A549 treated with RU486 at 1 μM for 4 hours (cell line): ENCODE measurements at places on chromosomes 11 and 22. TPM values are rescaled to one million over a fixed set of nuclear protein-coding genes. Genes with fewer than 3 reads are reported as not detected.

Gene ELMOD1
- 0.15 to 0.41 TPM (median 0.26 TPM) in 5 replicates for total RNA-seq

Gene PTGDR2
- 0.05 to 0.06 TPM (median 0.06 TPM) in 3 of 5 replicates, not detected in the others for total RNA-seq

Gene VSTM5
- not detected in 5 replicates for total RNA-seq

Gene PACS1
- 48.7 to 80.4 TPM (median 65.1 TPM) in 5 replicates for total RNA-seq

Gene MYO18B
- 0.02 to 0.10 TPM (median 0.05 TPM) in 3 of 5 replicates, not detected in the others for total RNA-seq

Gene P4HA3
- 29.5 to 52.9 TPM (median 41.6 TPM) in 5 replicates for total RNA-seq

Gene RAG2
- total RNA-seq: not detected in 5 replicates

Gene NOX4
- total RNA-seq: not detected in 5 replicates

Gene PRG2
- total RNA-seq: 0.07 TPM in 1 of 5 replicates, not detected in the others

Gene ACR
- 0.25 TPM in 1 of 5 replicates, not detected in the others for total RNA-seq

Gene PRODH
- total RNA-seq: 0.41 to 1.2 TPM (median 0.84 TPM) in 5 replicates

Gene RAB36
- 6.7 to 8.1 TPM (median 8.0 TPM) in 5 replicates for total RNA-seq

Gene C1QTNF4
- total RNA-seq: 0.13 to 0.22 TPM in 2 of 5 replicates, not detected in the others

Gene SLC6A5
- not detected in 5 replicates for total RNA-seq

Gene ALDH3B1
- total RNA-seq: 112 to 141 TPM (median 115 TPM) in 5 replicates

Gene FAT3
- 0.08 to 0.72 TPM (median 0.49 TPM) in 5 replicates for total RNA-seq

Gene GLYAT
- total RNA-seq: not detected in 5 replicates

Gene OSBPL5
- total RNA-seq: 4.5 to 7.5 TPM (median 6.2 TPM) in 5 replicates

Gene MS4A12
- not detected in 5 replicates for total RNA-seq

Gene PYGM
- total RNA-seq: 0.21 to 0.43 TPM (median 0.30 TPM) in 5 replicates

Gene BDNF
- total RNA-seq: 5.6 to 9.5 TPM (median 7.5 TPM) in 5 replicates

Gene HTR3A
- not detected in 5 replicates for total RNA-seq

Gene CCS
- total RNA-seq: 24.8 to 30.2 TPM (median 26.8 TPM) in 5 replicates

Gene MMP8
- not detected in 5 replicates for total RNA-seq

Gene OR52I1
- not detected in 5 replicates for total RNA-seq

Gene SCN2B
- total RNA-seq: not detected in 5 replicates

Gene OR8A1
- not detected in 5 replicates for total RNA-seq

Gene LMNTD2
- 1.5 to 2.9 TPM (median 2.8 TPM) in 5 replicates for total RNA-seq

Gene EMID1
- 0.32 to 0.61 TPM (median 0.43 TPM) in 5 replicates for total RNA-seq

Gene MEI1
- total RNA-seq: 0.08 TPM in 1 of 5 replicates, not detected in the others

Gene SCT
- not detected in 5 replicates for total RNA-seq

Gene PANX2
- total RNA-seq: 5.7 to 8.5 TPM (median 6.9 TPM) in 5 replicates

Gene CNTN5
- not detected in 5 replicates for total RNA-seq

Gene LINC01488
- total RNA-seq: not detected in 5 replicates

Gene TXNRD2
- 25.6 to 39.2 TPM (median 34.1 TPM) in 5 replicates for total RNA-seq
